T-cell (primary cell): ENCODE measurements at places on chromosomes 1 and 21.
A peak's percentile ranks its signal among the peaks of the same experiment; 100 is the strongest.

DNA sequence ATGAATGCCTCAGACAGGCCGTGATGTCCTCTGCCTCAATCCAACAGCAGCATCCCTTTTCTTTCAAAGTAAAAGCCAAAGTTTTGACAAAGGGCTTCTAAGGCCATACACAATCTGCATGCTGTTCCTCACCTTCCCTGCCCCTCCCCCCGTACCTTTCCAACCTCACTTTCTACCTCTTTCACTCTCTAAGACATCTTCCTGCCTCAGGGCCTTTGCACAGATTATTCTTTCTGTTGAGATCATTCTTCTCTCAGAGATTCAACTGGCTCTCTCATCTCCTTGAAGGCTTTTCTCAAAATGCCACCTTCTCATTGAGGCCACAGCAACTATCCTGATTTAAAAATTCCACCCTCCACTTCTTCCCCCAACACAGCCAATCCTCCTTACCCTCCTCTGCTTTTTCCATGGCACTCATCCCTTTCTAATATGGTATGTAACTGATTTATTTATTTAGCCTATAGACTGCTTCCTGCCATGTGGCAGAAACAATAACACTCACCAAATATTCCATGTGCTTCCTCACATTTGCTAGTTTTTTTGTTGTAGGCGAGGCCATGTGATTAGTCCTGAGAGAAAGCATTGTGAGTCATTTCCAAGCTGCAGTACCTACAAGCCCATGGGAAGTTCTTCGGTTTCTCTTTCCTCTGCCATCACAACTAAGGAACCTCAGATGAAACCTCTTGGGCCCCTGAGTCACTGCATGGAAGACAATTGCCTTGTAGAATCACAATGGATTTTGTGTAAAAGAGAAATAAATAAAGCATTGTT is 58.7 kb upstream of the GADD45A start:
- H3K27ac ChIP-seq = no peak overlapping the region
- no peaks in the 10 kb centered on the region for H3K4me1 ChIP-seq
- no peak overlapping the region for H3K4me3 ChIP-seq
- DNase-seq = no peak
- peaks cover 8% of the 10 kb centered on the region for H3K27me3 ChIP-seq

GRCh38 chr1:186307445-186307844 is 67.6 kb downstream of the TPR start:
- no peaks in the 10 kb centered on the region for H3K27me3 ChIP-seq
- no peak overlapping the region for H3K27ac ChIP-seq
- H3K4me1 ChIP-seq = peaks cover 34% of the 10 kb centered on the region
- no peak overlapping the region for H3K4me3 ChIP-seq
- peaks cover 7% of the 10 kb centered on the region for H3K36me3 ChIP-seq

GRCh38 chr1:30700528-30701257 is 22.7 kb downstream of the MATN1 start:
- H3K36me3 ChIP-seq = no peaks in the 10 kb centered on the region
- H3K27ac ChIP-seq = no peak overlapping the region
- no peaks in the 10 kb centered on the region for H3K4me1 ChIP-seq
- no peaks in the 10 kb centered on the region for H3K27me3 ChIP-seq
- no peak for DNase-seq

DNA sequence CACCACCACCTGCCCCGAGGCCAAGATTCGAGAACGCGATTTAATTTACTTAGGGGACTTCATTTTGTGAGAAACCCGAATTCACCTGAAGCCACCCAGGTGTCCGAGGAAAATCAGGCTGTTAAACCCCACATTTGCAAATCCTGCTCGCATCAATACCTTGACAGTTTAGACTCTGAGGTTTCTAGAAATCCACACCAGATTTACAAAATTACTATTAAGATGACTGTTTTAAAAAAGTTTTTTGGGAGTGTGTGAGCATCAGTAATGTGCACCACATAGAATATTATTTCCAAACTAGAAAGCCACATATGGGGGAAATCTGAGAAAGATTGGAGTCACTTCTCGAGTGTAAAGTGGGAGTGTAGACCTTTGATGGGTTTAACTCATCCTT is 685 bp downstream of the RIMKLA start:
- H3K27ac ChIP-seq = no peak overlapping the region
- H3K4me1 ChIP-seq = peaks cover 2% of the 10 kb centered on the region
- peak overlapping the region; percentile 60 for H3K4me3 ChIP-seq
- H3K36me3 ChIP-seq = no peaks in the 10 kb centered on the region

DNA sequence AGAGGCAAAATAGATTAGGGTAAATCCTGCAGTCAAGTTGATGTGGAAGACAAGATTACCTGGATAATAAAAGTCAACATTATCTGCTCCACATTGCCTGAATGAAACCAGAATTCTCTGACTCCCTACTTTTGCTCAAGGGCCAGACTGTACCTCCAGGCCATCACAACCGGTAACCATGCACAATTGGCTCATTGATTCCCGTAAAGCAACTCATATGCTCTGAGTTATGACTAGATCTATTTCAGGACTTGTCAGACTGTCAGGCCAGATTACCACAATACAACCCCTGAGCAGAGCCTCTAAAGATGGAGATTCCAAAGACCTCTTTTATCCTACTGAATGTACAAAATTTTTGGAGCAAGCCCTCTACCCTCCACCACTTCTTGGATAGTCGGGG is 90.4 kb downstream of the ODF2L start:
- H3K36me3 ChIP-seq = no peaks in the 10 kb centered on the region
- H3K4me3 ChIP-seq = no peak overlapping the region
- DNase-seq = no peak
- H3K27me3 ChIP-seq = no peaks in the 10 kb centered on the region
- H3K27ac ChIP-seq = no peak overlapping the region
- no peaks in the 10 kb centered on the region for H3K4me1 ChIP-seq

DNA sequence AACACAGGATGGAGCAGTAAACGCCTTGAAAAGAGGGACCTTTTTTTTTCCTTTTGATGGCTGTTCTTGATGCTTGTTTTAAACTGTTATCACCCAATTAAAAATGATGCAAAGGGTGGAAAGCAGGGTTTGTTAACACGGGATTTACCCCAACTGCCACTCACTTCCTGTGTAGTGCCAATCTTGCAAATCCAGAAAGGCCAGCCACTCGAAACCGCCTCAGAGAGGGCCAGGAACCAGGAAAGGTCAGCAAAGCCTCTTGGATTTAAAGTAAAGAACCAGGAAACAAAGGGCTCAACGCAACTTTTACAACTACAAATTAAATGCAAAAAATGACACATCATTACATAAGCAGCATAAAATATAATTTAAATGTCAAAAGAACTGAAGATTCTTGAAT is 347.4 kb downstream of the PDE4B start:
- no peaks in the 10 kb centered on the region for H3K27me3 ChIP-seq
- no peaks in the 10 kb centered on the region for H3K36me3 ChIP-seq
- DNase-seq = no peak

- H3K36me3 ChIP-seq = no peaks in the 10 kb centered on the region
- no peaks in the 10 kb centered on the region for H3K4me1 ChIP-seq
- H3K27ac ChIP-seq = no peak overlapping the region
- H3K4me3 ChIP-seq = no peak overlapping the region
- peaks cover 24% of the 10 kb centered on the region for H3K27me3 ChIP-seq
Observed at GRCh38 chr1:17606826-17607440, 67.4 kb downstream of the ARHGEF10L start.

GRCh38 chr1:11214698-11215380 is 25.7 kb downstream of the ANGPTL7 start:
- DNase-seq = no peak
- H3K4me3 ChIP-seq = no peak overlapping the region
- peaks cover 8% of the 10 kb centered on the region for H3K36me3 ChIP-seq
- no peaks in the 10 kb centered on the region for H3K27me3 ChIP-seq
- H3K4me1 ChIP-seq = no peaks in the 10 kb centered on the region
- no peak overlapping the region for H3K27ac ChIP-seq

DNA sequence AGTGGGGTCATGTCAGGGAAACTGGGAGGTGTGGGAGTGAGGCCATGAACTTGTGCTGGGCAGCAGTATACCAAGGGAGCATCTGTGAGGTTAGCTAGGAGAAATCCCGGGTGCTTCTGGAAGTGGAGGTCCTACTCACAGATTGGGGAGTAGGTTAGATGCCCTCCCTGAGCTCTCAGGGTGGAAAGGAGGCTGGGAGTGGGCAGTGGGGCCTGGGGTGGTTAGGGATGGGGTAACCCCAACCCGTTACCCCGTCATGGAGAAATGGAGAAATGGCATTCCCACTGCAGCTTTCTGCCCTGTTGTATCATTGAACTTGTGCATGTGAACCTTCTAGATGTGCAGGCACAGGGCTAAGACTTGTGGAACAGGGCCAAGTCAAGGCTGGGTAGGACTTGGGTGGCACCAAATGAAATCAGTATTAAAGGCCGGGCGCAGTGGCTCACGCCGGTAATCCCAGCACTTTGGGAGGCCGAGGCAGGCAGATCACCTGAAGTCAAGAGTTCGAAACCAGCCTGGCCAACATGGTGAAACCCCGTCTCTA is 27.2 kb downstream of the EXOC8 start:
- no peak overlapping the region for H3K4me3 ChIP-seq
- no peak for DNase-seq
- no peak overlapping the region for H3K27ac ChIP-seq
- no peaks in the 10 kb centered on the region for H3K36me3 ChIP-seq
- no peaks in the 10 kb centered on the region for H3K4me1 ChIP-seq
- no peaks in the 10 kb centered on the region for H3K27me3 ChIP-seq

GRCh38 chr1:229124116-229124515 is 146.8 kb upstream of the RAB4A start:
- H3K4me1 ChIP-seq = peaks cover 20% of the 10 kb centered on the region
- H3K27me3 ChIP-seq = peaks cover 6% of the 10 kb centered on the region

DNA sequence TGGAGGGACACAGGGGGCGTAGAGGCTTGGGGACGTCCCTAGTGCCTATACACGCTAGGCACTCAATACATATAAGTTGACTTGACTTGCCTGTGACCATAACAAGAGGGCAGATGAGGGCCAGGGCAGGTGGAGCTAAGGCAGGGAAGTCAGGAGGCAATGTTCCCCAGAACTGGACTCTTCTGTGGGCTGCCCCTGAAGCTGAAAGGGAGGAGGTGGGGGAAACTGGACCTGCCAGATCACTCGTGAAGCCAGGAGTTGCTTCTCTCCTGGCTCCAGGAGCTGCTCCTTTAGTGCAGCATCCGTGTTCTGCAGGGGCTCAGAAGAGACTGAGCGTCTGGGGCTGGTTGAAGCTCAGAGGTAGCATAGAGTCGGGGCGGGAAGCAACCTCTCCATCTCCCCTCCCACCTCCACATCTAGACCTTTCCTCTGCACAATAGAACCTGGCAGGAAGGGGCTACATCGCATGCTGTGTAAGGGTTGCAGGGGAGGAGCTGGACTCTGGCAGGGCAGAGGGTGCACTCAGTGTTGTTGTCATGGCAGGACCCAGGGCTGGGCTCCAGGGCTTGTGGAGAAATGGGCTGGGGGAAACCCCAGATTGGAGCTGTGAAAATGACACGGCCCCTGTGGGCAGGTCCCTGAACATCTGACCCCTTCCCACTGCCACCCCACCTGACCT is 2.9 kb upstream of the SEMA4A start:
- H3K4me3 ChIP-seq = no peak overlapping the region
- no peaks in the 10 kb centered on the region for H3K27me3 ChIP-seq
- no peaks in the 10 kb centered on the region for H3K36me3 ChIP-seq
- H3K4me1 ChIP-seq = peaks cover 2% of the 10 kb centered on the region

DNA sequence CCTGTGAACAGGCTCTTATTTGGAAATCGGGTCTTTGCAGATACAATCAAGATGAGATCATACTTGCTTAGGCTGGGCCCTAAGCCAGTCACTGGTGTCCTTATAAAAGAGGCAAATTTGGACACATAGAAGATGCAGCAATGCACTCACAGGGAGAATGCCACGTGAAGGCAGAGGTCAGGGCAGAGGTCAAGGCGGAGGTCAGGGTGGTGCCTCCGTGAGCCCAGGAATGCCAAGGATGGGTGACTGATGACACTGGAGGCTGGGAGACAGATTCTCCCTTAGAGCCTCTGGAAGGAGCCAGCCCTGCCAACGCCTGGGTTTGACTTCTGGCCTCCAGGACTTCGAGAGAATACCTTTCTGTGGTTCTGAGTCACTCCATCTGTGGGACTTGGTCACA is 22.8 kb upstream of the C1orf174 start:
- peak overlapping the region; percentile 8 for H3K27ac ChIP-seq
- no peak overlapping the region for H3K4me3 ChIP-seq
- peaks cover 26% of the 10 kb centered on the region for H3K27me3 ChIP-seq
- H3K4me1 ChIP-seq = no peaks in the 10 kb centered on the region
- H3K36me3 ChIP-seq = no peaks in the 10 kb centered on the region
- DNase-seq = no peak

DNA sequence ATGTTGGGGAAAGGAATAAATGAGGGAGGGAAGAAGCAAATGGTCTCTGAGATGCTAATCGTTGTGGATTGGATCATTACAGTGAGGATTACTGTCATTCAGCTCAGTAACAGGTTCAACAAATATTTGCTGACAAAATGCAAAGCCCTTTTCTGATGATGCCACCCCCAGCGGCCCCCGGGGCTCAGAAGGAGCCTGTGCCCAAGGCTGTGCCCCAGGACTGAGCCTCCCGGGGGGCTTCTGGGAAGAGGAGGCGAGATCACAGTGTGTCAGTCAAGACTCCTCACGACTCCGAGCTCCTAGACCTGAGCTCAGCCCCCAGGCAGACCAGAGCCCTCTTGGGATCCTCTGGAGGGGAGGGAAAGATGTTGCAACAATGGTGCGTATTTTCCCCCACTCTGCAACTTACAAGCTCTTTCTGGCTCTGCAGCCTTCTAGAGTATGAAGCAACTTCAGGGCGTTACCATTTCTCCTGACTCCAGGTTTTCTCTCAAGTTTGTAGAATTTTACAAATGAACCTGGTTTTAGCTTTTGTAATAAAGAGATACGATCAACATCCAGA is 20.8 kb downstream of the EPHA8 start:
- H3K27me3 ChIP-seq = no peaks in the 10 kb centered on the region
- no peak overlapping the region for H3K27ac ChIP-seq
- H3K4me1 ChIP-seq = no peaks in the 10 kb centered on the region
- DNase-seq = no peak
- no peaks in the 10 kb centered on the region for H3K36me3 ChIP-seq
- no peak overlapping the region for H3K4me3 ChIP-seq

GRCh38 chr1:42043811-42044210 is 109.4 kb upstream of the GUCA2B start:
- no peaks in the 10 kb centered on the region for H3K36me3 ChIP-seq
- no peak overlapping the region for H3K4me3 ChIP-seq
- DNase-seq = no peak
- no peaks in the 10 kb centered on the region for H3K27me3 ChIP-seq
- H3K27ac ChIP-seq = no peak overlapping the region
